ENCODE measurements at places on chromosomes 6 and 20. TPM values are rescaled to one million over a fixed set of nuclear protein-coding genes. Genes with fewer than 3 reads are reported as not detected.

GRCh38 chr6:80329496-80329895 lies 223.0 kb downstream of the BCKDHB start:
- DNase-seq: no peak
- no peak overlapping the region for H3K4me3 ChIP-seq
- no peaks in the 10 kb centered on the region for H3K27me3 ChIP-seq
- H3K27ac ChIP-seq: no peak overlapping the region
- H3K36me3 ChIP-seq: no peaks in the 10 kb centered on the region

DNA sequence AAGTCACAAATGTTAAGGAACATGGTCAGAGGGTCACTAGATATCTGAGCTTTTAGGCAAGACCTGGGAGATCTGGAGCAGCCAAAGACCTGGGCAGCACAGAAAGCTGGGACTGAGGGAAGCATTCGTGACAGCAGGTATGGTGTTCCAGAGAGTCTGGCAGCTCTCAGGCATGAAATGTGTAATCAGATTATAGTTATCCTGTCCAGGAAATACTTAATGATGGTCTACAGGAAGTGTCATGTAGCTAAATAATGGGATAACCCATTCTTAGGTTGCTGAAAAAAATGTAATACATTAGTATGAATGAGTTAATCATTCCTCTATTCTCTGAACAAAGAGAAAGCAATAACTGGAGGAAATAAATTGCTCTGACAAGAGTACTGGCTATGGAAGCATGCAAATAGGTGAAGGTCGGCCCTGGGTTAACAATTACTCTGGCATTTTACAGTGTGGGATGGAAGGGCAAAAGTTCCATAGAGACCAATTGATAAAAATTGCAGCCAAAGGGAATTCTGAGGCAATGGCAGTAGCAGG lies 740.5 kb downstream of the CBLN4 start:
- H3K4me1 ChIP-seq: no peaks in the 10 kb centered on the region
- no peaks in the 10 kb centered on the region for H3K36me3 ChIP-seq
- H3K27ac ChIP-seq: no peak overlapping the region
- no peak for DNase-seq
- H3K27me3 ChIP-seq: no peaks in the 10 kb centered on the region

DNA sequence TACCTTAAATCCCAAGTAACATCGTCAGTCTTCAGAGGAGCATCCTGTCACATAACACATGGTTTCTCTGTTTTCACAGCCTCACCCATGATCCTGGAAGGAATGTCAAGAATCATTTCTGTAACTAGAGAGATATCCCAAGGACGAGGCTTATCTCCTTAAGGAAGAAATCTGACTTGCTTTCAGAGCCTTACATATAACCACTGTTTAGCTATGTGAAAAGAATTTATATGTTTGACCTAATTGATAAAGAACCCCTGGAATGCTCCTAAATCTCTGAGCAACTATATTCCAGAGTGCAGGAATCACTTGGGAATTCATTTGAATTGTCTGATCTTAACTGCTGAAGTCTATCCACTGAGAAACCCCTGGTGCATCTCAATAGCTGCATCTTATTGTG lies 243.1 kb downstream of the ALDH8A1 start:
- H3K36me3 ChIP-seq: no peaks in the 10 kb centered on the region
- H3K4me1 ChIP-seq: no peaks in the 10 kb centered on the region
- no peaks in the 10 kb centered on the region for H3K27me3 ChIP-seq
- H3K27ac ChIP-seq: no peak overlapping the region
- no peak overlapping the region for H3K4me3 ChIP-seq

DNA sequence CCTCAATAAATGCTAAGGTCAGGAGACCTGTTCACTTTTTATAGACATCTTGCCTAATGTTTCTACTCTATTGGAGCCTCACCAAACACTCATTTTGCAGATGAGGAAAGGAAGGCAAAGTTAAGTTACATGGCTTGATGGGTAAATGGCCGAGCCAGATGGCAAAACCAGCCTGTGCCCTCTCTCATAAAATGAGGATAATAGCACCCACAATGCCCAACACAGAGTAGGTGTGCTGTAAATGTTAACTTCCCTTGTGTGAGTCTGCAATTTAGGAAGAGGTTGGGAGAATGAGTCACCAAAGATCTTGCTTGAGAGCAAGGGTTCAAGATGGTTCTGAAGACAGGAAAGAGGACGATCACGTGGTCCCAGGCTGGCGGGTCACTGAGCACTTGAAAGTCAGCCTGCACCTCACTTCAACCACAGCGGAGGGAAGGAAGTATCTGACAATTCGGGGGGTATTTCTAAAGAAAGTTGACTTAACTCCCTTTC lies 3.3 kb downstream of the KCNK5 start:
- H3K4me3 ChIP-seq: no peak overlapping the region
- no peaks in the 10 kb centered on the region for H3K36me3 ChIP-seq
- peak; percentile 91 for DNase-seq
- H3K27ac ChIP-seq: peak overlapping the region; percentile 81
- H3K4me1 ChIP-seq: peaks cover 75% of the 10 kb centered on the region

GRCh38 chr6:134394208-134394607 lies 76.3 kb upstream of the SGK1 start:
- no peak overlapping the region for H3K4me3 ChIP-seq
- peaks cover 8% of the 10 kb centered on the region for H3K4me1 ChIP-seq
- H3K36me3 ChIP-seq: no peaks in the 10 kb centered on the region
- no peak for DNase-seq
- no peak overlapping the region for H3K27ac ChIP-seq

- H3K27me3 ChIP-seq: no peaks in the 10 kb centered on the region
- H3K4me3 ChIP-seq: no peak overlapping the region
- H3K27ac ChIP-seq: no peak overlapping the region
- H3K36me3 ChIP-seq: no peaks in the 10 kb centered on the region
- peaks cover 23% of the 10 kb centered on the region for H3K4me1 ChIP-seq
- DNase-seq: no peak
Measured at GRCh38 chr6:35054743-35055130, 86.4 kb downstream of the TCP11 start.

GRCh38 chr6:85261271-85261670 lies 188.6 kb upstream of the NT5E start:
- H3K36me3 ChIP-seq: no peaks in the 10 kb centered on the region
- no peak overlapping the region for H3K27ac ChIP-seq
- no peak for DNase-seq
- no peaks in the 10 kb centered on the region for H3K4me1 ChIP-seq
- H3K4me3 ChIP-seq: no peak overlapping the region

DNA sequence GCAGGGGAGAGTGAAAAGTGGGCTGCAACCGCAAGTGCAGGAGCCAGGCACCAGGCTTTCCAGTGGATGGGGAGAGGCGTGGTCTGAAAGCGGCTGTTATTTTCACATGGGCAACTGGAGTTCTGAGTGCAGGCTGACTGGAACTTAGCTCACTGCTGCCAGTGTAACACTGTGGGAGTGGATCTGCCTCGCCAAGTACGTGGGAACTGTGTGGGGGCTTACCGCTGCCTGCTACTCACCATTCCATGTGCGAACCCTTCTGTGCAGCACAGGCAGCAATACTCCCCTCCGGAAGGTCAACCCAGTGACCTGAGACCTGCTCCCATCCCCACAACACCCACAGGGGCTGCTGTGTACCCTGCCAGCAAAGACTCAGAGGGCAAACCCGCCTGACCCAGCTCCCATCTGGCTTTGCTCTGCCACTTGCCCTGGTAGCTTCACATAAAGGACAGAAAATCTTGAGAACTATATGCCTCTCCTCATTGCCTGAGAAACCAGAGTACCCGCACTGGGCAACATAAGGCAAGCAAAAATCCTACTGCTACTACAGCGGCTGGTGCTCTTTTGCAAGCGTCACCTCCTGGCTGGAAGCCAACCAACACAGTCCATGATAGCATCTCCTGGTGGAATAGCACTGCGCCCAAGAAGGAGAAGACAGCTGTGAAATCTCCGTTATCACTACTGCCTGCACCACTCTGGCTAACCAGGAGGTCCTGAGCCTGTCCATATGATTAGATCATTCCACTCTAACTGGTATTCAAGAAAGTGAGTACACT lies 54.4 kb upstream of the SIRPG start:
- H3K27me3 ChIP-seq: no peaks in the 10 kb centered on the region
- H3K4me3 ChIP-seq: no peak overlapping the region
- H3K36me3 ChIP-seq: no peaks in the 10 kb centered on the region
- no peak overlapping the region for H3K27ac ChIP-seq
- no peaks in the 10 kb centered on the region for H3K4me1 ChIP-seq

DNA sequence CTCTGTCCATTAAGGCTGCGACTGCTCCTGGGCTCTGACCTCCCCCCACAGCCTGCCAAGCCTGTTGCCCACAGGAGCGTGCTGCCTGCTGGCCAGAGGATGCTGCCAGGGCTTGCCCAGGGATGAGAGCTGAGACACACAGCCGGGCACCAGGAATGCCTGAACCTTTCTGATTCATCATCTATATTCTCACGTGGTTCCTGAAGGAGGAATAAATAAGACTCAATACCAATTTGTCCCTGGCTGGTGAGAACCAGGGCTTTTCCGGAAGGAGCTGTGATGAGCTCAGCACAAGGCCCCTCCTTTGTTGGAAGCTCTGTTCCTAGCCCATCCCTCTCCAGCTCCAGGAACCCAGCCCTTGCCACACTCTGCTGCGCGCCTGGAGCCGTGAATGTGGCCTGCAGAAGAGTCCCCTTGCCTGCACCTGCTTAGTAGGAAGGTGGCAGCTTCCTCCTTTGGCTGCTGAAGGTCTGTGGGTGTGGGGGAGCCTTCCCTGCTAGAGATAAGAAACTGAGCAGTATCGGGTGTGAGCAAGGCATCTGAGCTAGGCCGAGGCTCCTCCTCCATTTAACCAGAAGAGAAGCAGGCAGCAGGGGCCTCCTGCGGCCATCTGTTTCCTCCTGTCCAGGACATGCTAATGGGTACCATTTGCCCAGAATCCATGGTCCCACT lies 37.9 kb downstream of the SYNDIG1 start:
- no peak overlapping the region for H3K27ac ChIP-seq
- H3K36me3 ChIP-seq: no peaks in the 10 kb centered on the region
- H3K4me1 ChIP-seq: no peaks in the 10 kb centered on the region

DNA sequence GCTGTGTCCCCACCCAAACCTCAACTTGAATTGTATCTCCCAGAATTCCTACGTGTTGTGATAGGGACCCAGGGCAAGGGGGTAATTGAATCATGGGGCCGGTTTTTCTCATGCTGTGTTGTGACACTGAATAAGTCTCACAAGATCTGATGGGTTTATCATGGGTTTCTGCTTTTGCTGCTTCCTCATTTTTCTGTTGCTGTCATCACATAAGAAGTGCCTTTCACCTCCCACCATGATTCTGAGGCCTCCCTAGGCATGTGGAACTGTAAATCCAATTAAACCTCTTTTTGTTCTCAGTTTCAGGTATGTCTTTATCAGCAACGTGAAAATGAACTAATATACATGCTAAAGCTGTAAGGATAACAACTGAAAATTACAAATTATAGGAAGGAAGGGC lies 88.3 kb downstream of the CDYL start:
- H3K36me3 ChIP-seq: no peaks in the 10 kb centered on the region
- no peaks in the 10 kb centered on the region for H3K4me1 ChIP-seq
- DNase-seq: no peak
- H3K27me3 ChIP-seq: no peaks in the 10 kb centered on the region
- H3K4me3 ChIP-seq: no peak overlapping the region
- H3K27ac ChIP-seq: no peak overlapping the region

Gene SLC32A1
- not detected for total RNA-seq

Gene TNFRSF6B
- 17.6 TPM for total RNA-seq
